ENCODE measurements at places on chromosomes 1 and 21.
A peak's percentile ranks its signal among the peaks of the same experiment; 100 is the strongest.

- no peak for DNase-seq
Observed at GRCh38 chr1:186511761-186512637, 51.1 kb upstream of the PDC start.

- DNase-seq: no peak
Observed at GRCh38 chr1:61192663-61193330, 110.4 kb downstream of the NFIA start.

- no peak for DNase-seq
Observed at GRCh38 chr1:90714521-90714951, 2.6 kb downstream of the BARHL2 start.

DNA sequence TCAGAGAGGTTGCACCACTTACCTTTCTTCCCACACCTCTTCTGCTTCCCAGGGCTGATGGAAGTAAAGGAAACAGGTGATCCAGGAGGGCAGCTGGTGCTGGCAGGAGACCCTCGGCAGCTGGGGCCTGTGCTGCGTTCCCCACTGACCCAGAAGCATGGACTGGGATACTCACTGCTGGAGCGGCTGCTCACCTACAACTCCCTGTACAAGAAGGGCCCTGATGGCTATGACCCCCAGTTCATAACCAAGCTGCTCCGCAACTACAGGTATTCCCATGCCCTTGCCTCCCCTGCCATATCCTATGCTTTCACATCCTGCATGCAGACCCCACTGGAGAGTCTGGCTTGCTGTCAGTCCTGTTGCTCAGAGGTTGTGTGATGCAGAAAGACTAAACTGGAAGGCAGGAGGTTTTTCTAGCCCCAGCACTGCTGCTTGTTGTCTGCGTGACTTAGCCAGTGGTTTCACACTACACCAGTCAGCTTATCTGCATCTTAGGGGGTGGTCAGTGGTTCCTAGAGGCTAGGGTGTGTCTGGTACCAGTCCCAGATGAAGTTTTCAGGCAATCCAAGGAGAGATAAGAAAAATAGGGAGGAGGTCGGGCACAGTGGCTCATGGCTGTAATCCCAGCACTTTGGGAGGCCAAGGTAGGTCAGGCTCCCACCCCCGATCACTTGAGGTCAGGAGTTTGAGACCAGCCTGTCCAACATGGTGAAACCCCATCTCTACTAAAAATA is 10.2 kb downstream of the RHOC start:
- DNase-seq: no peak

DNA sequence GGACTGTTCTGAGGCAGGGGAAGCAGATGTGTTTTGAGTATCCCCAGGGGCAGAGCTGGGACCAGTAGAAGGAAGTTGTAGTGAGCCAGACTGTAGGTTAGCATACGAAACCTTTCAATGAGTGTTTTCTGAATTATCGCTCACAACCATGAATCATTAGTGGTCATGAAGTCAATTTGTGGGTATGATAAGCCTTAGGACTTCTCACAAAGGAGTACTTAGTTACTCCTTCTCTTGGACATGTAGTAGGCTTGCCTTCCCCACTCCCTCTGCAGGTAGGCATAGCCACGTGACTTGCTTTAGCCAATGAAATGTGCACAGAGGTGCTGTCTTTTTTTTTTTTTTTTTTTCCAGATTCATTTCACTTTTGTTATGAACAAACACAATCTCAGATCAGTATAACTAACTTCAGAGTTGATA is 23.9 kb upstream of the FAAH start:
- no peak for DNase-seq

GRCh38 chr1:62841587-62842169 is 57.7 kb downstream of the ATG4C start:
- peak; percentile 58 for DNase-seq

GRCh38 chr1:52559875-52560274 is 7.0 kb upstream of the TUT4 start:
- DNase-seq: no peak

GRCh38 chr1:247829656-247830055 is 5.7 kb upstream of the OR14A16 start:
- no peak for DNase-seq

DNA sequence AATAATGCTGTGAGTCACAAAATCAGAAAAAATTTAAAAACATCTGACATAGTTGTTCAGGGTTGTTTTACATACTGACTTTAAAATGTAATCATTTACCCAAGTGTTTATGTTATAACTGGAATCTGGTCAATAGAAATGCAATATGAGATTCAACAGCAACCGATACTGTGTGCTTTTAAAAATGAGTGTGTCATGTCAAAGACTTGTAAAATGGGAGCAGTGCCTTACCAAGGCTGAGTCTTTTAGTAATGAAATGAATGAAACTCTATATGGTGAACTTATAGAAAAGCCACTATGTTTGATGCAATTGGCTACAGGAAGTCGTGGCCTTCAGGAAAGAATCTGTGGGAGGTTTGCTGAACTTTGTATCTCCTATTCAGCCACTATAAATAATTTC is 570.2 kb downstream of the DPYD start:
- DNase-seq: no peak

DNA sequence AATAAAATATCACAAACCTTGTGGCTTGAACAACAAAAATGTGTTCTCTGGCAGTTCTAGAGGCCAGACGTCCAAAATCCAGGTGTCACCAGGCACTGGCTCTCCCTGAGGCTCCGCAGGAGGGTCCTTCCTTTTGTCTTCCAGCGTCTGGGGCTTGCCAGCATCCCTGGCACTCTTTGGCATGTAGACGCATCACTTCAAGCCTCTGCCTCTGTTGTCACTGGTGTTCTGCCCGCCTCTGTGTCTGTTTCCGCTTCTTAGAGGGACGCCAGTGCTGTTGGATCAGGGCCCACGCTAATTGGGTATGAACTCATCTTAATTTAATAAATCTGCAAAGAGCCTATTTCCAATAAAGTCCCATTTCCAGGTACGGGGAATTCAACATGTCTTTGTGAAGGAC is 273.7 kb upstream of the C1orf174 start:
- DNase-seq: no peak

- DNase-seq: no peak
Observed at GRCh38 chr1:89363196-89363595, 663 bp upstream of the GBP6 start.

DNA sequence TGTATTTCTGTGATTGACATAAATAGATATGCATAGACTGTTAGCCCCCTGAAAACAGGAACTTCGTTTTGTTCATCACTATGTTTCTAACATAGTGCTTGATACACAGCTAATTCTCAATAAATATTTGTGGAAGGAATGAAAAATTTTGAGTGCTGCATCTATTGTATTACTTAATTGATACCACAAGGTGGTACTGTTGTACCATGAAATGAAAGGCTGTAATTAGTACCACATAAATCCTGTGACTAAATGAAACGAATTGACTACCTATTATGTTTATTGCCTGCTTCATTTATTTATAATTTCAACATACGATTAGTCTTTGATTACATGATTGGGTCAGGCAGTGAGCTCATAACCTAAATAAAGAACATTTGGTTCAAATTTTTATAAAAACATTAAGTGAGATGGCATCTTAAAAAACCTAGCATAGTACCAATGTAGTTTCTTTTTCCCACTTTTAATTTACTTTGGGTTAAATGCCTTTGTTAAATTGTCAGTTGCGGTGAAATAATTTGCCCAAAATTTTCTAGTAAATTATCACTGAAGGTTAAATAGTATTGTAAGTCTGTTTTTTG is 15.0 kb upstream of the TGFB2 start:
- DNase-seq: peak; percentile 48

- DNase-seq: no peak
Observed at GRCh38 chr1:205301205-205301821, 20.2 kb downstream of the NUAK2 start.

GRCh38 chr1:117820694-117821381 is 108.6 kb downstream of the GDAP2 start:
- no peak for DNase-seq

GRCh38 chr1:29459620-29459945 is 223.3 kb downstream of the PTPRU start:
- no peak for DNase-seq

- DNase-seq: no peak
Observed at GRCh38 chr1:95073446-95073845, 695 bp upstream of the ALG14 start.

DNA sequence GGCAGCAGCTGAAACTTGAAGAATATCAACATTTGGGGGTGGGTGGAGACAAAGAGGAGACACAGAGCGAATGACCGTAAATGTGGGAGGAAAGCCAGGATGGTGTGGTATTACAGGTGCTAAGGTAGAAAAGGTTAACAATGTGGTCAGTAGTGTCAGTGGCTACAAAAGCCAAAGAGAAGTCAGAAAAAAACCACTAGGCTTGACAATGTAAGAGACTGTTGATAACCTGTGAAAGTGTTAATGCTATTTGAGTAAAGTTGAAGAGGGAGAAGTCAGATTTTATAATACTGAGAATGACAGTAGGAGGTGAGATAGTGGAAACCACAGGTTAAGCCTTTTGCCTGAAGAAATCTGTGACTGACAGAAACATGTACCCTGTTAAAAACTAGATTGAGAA is 120.8 kb downstream of the CLEC20A start:
- no peak for DNase-seq

- DNase-seq: no peak
Observed at GRCh38 chr21:42401154-42401553, 2.5 kb upstream of the UBASH3A start.

DNA sequence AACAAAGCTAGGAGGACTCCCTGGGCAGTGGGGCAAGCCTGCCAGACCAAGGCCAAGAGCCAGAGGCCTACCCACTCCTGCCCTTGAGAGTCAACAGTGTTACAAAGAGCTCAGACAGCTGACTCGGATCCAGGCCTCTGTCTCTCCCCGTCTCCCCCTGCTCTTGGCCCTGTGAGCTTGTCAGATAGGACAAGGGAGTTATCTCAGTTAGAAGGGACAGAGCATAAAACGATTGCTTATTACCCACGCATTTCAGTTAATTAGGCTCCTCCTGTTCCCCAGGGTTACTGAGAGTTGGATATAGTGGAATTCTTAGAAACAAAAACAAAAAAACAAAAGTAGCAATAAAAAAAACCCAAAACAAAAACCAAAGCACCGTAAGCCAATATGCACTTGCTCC is 1.3 kb downstream of the SLC41A1 start:
- DNase-seq: no peak

DNA sequence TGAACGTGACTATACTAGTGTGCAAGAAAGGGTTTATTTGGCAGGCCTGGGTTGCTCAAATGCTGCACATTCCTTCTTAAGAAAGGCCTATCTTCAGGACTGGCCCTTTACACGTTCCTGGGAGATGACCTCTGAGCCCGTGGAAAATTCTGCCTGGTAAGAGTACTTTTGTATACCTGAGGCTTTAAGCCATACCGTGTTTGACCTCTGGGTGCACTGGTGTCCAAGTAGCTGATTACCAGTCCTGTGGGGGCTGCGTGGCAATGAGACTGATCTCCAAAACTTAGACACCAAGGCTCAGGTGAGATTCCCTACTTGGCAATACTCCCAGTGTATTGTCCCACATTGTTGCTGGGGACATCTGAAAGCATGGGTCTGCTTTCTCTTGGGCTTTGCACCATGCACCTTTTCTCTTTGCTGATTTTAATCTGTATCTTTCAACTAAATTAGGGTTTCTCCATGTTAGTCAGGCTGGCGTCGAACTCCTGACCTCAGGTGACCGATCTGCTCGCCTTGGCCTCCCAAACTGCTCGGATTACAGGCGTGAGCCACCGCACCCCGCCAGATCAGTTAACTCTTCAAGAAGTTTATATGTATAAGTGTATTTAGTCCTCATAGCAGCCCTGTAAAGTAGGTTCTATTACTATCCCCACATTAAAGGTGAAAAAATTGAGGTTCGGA is 44.5 kb downstream of the TRIM33 start:
- no peak for DNase-seq

DNA sequence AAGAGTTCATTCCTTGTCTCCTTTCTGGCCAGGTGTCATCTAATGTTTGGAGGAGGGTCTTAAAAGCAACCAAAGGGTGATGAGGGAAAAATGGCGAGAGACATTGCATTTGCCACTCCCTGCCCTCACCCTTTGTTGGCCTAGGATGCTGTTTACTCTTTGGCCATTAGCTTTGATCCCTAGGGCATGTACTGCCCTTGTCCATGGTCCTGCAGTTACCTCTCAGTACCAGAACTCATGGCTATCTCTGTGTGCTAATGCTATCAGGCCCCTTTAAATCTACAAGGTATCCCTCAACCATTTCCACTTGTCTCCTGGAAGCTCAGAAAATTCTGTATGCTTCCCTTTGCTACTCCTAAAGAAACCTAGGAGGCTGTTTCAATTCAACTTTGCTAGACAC is 424.8 kb upstream of the PLXNA2 start:
- no peak for DNase-seq

GRCh38 chr1:155196103-155196892 is 11.4 kb downstream of the THBS3 start:
- no peak for DNase-seq

- no peak for DNase-seq
Observed at GRCh38 chr1:175178056-175178455, 14.5 kb downstream of the KIAA0040 start.

DNA sequence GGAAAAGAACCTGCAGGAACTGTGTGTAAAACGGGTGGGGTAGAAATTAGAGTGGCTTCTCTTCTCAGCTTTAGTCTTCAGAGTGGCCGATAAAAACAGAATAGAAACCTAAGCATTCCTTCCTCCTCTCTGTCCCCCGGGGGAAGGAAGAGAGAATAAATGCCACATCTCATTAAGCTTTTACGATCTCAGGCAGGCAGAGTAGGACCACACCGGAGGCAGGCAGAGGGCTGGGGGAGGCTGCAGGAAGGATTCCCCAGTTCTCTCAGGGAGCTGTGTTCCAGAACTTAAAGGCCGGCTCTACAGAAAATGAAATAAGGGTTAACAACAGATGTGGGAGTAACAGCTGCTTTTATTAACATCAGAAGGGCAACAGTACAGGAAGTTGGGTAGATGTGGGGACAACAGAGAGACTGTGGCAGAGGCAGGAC is 24.5 kb upstream of the MEF2D start:
- DNase-seq: no peak

DNA sequence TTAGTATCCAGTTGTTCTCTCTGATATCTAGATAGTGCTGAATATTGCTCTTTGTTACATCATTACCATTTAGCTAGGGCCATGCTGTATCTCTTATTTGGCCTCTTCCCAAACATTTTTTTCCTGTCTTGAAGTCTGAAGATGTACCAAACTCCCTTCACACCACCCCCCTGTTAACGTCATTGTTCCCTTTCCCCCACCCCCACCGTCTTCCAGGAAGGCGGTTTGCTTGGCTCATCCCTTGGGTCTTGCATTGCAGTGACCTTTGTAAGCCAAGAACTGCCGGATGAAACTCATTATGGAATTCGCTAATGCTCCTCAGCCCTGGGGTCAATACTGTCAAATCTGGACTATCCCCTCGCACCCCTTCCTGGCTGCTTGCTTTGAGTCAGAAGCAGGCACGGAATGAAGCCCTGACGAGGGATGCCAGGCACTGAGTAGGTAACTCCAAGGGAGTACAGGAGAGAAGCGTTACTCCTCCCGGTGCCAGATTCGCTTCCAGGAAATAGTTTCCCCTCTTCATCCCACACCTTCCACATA is 283.1 kb downstream of the TM2D1 start:
- DNase-seq: no peak
